Stimulated activated CD8-positive, alpha-beta memory T cell treated with anti-CD3 and anti-CD28 coated beads, Interleukin-15, amount 100 ng/mL, for 48 hours (primary cell): ENCODE measurements at places on chromosomes 7 and 10.
A peak's percentile ranks its signal among the peaks of the same experiment; 100 is the strongest.

DNA sequence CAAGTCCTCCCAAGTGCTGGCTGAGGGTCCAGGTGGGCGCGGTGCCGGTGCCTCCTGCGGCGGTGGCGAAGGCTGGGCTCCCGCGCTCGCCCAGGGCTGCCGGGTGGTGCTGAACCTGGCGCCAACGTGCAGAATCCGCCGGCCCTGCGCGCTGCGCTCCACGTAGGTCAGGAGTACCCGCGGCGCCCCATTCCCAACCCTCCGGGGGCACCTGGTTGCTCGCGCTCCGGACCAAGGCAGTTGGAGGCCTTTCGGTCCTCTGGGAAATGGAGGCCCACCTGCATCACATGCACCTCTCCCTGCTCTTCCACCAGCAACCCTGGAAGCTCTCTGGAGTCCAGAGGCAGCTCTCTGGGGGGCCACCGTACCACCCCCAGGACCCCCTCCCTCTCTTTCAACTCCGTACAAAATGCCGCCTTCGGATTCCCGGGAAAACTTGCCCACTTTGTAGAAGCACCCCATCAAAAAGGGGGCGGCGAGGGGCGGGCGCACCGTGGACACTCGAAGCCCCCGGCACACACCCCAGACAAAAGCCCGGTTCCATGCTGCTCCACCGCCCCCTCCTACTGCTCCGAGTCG lies 745 bp downstream of the SLC16A9 start:
- DNase-seq = no peak

- no peak for DNase-seq
Observed at GRCh38 chr10:4437791-4438190, 388.2 kb upstream of the AKR1E2 start.

- DNase-seq = no peak
Observed at GRCh38 chr10:33237736-33238624, 96.5 kb downstream of the NRP1 start.

DNA sequence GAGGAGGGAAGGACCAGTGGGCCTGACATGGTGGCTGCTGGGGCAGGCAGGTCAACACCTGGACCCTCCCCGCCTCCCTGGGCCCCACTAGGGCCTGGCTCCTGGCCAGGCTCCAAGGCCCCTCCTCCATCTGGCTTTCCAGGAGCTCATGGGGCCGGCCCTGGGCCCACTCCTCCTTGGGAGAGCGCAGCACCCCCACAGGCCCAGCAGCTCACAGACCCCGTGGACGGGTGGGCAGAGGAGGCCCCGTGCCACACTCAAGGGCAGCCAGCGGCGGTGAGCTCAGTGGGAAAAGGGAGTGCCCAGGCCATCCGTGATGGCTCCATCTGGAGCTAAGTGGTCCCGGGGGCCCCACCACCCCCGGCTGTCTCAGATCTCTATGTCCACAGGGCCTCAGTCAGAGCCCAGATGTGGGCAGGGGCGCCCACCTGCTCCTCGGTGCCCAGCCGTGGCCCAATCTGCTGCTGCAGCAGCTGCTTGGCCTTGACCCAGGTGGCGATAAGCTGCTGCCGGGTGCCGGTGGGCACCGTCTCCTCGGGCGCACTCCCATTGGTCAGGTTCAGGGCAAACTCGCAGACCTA lies 32.8 kb downstream of the CFAP46 start:
- no peak for DNase-seq

DNA sequence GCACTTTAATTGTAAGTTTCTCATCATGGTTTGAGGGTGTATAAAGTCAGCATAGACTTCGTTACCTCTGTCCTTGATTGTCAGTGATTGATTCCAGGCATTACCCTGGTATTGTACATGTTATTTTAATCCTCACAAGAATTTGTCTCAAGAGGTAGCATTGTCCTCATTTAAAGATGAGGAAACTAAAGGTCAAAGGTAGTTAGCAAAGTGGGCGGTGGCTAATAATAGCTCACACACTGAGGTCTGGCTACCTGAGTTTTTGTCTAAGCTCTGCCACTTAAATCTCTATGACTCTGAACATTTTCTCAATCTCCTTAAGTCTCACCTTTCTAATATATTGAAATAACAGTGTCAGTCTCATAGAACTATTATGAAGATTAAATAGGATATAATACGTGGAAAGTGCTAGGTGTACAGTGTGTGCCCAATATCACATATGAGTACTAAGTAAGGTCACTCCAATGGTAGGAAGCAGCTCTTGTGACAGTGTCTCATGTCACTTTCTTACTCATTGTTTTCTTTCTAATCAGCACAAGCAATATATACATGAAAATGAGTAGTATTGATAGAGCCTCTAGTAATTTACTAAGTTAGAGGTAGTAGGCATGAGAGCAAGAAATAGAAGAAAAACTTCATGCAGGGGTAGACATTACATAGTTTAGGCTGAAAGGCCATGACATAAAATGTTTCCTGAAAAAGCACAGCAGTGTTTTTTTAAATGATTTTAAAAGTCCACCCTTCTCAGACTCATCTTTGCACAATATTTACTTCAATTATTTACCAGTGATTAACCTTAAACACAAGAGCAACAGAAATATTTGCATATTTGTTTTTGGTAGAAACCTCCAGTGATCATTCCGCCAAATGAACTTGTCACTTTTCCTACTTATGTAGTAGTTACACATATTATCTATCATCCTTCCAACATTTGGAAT lies 21.0 kb downstream of the AHR start:
- DNase-seq = no peak

GRCh38 chr7:99004216-99004615 lies 125.9 kb downstream of the TRRAP start:
- DNase-seq = no peak

DNA sequence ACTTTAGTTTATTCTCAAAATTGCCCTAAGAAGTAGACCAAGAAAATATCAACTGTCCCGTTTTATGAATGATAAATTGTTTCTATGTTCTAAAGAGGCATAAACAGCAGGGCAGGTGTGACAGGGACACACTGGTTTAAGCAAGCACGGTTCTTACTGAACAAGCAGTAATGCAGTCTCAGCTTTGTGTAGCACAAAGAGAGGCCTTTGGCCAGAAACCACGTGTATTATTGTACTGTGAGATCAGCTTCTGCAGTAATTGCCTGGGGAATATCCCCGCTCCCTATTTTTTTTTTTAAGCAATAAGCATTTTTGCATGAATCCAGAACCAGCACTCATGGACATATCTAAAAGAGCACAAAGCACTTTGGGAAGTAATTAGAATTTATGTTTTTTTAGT lies 255.4 kb downstream of the WDR11 start:
- no peak for DNase-seq

- no peak for DNase-seq
Observed at GRCh38 chr7:120740348-120740747, 117.6 kb downstream of the TSPAN12 start.

DNA sequence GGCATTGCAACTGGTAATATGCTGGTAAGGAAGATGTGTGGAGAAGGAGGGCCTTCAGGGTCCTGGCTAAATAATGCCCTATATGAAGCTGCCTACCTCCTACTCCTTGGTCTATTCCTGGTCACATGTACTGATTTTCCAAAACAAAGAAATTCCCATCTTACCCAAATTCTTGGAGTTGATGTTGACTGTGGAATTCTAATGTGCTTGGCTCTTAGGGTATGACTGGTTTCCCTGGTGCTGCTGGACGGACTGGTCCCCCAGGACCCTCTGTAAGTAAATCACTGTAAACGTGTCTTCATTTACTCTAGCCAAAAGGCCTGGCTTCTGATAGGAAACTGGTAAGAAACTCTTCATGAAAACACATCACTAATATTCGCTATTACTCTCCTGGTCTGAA lies 27.0 kb downstream of the COL1A2 start:
- DNase-seq = no peak

DNA sequence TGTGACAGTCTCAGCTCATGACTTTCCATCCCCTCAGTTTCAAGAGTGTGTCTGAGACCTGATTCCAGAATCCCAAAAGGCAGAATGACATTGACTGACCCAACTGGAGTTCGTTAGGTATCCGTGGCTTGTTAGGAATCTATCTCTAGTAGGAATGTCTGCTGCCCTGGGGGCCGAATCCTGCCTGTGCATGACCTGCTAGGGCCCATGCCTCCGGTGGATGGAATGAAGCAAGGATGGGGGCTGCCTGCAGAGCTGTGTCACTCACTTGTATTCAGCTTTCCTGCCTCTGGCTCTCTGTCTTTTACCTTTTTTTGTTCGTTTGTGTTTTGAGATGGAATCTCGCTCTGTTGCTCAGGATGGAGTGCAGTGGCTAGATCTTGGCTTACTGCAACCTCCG lies 129.5 kb downstream of the SDK1 start:
- DNase-seq = no peak

GRCh38 chr7:157846271-157846670 lies 509.5 kb downstream of the DNAJB6 start:
- DNase-seq = no peak

DNA sequence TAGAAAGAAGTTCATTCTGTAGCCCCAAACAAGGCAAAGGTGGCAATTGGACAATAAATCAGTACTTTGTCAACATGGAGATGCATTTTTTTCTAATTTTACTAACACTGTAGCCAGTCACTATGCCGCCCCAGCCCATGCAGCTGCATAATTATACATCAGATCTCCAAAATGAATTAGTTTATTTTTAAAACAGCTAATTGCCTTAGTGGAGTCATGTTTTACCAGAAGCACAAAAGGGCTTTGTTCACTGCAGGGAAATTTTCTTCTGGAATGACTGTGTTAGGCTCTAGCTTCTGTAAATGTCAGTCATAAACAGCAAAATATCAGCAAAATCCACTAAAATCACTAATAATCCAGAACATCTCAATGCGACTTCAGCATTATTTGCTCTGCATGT lies 20.1 kb upstream of the HDAC9 start:
- DNase-seq = no peak

- no peak for DNase-seq
Observed at GRCh38 chr10:70035531-70035930, 17.1 kb upstream of the MACROH2A2 start.

DNA sequence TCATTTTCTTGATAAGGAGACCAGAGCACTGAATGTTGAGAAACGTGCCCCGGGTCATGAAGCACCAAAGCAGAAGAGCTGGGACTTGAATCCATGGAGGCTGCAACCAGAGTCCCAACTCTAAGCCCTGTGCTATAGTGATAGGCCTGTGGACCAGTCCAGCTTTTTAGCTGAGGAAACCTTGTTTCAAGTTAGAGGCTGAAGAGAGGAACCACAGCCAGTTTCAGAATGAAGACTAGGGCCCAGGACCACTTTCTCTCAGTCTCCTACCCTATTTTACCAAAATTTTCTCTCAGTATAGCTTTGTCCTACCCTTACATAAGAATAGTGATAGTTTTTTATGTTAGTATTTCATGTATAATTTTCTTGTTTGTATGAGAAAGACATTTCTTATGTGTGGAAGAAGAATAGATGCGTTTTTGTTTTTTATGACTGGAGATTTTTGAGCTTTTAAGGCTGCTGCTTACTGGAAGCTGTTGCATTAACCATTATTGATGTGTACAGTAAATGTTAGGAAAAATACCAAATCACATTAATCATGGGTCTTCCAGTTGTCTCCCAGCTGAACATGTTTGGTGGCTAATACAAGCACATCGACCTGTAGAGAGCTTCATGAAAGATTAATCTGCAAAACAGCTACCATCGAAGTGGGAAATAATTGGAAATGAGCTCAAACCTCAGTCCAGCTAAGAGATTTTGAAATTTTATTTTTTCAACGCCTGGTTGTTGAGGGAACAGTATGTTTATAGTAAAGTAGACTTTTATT lies 45.0 kb upstream of the CSTF2T start:
- no peak for DNase-seq

GRCh38 chr7:107879400-107880035 lies 11.5 kb upstream of the DLD start:
- DNase-seq = no peak

- DNase-seq = no peak
Observed at GRCh38 chr10:20874261-20874660, 22.9 kb downstream of the NEBL start.

GRCh38 chr10:122342293-122343134 lies 32.0 kb upstream of the PLEKHA1 start:
- DNase-seq = peak; percentile 30

DNA sequence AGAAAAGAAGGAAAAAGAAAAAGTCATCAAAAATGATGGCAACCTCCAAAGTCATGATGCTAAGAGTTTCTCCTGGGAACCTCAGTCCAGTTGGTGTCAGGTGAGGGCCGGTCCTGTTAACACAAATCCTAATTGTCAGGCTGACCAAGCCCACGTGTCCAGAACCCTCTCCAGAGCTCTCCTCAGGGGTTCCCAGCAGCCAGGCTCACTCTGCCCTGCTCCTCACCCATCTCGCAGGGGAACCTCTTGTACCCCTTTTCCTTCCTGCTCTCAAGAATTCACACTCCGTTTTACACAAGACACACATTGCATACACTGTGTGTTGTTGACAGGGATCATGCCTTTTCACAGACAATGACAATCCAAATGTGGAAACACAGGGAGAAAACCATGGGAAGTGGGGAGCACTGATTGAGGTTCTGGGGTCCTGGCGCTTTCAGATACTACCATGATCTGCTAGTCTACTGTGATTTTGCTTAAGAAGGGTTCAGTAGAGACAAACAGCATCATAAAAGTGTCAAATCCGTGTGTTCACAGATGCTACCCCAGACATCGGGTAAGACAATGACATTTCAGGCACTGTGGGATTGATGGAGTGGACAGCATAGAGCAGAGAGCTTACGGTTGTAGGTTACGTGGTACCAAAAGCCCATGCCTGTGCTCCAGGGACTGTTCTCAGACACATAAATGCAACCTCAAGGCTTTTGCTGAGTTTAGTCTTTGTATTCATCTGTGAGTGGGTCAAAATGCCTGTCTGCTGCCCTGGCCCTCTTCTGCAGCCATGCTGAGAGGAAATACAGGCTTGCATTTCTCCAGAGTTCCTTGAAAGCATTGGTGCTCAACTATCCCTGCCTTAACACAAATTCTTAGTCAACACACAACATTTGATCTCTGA lies 16.0 kb downstream of the IL2RA start:
- no peak for DNase-seq

DNA sequence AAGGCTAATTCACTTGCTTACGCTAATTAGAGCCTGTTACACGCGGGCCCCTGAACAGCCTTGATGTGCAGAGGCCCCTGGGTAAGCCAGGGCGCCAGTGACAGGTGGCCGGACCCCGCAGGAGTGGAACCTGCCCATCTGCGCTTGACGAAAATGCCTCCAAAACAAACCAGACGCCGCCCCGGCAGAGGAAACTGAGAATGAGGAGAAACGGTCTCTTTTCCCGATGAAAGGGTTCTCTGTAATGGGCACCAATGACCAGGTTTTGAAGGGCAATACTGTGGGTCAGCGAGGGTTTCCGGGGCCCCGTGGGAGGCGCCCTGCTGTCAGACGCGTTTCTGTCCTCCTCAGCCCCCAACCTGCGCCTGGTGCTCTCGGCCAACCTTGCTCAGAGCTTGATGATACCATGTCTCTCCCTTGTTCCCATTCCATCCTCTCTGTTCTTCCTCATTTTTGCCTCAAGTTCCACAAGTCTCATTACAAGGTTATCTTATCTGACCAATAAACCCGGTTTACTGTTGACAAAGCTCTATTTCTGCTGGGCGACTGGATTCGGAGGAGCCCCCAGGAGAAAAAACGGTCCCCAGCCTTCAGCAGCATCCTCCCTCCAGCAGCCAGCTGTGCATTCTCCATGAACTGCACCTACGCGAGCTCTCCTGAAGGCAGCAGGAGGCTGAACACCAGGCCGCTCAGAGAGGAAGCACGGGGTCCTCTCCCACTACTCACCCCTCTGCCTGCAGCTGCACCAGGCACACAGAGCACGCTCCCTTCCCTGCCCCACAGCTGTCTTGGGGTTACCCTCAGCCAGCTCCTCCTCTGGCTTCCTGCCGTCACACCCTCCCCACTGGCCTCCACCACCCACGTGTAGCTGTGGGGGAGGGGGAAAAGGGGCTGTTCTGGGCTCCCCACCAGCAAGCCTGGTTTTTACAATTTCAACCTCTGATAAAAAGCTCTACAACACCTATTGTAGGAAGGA lies 202.0 kb downstream of the MAD1L1 start:
- DNase-seq = no peak
